CD4-positive, alpha-beta T cell treated with Interleukin-2 at 100 ng/mL for 4 hours (primary cell): ENCODE measurements at places on chromosomes 2 and 18.

DNA sequence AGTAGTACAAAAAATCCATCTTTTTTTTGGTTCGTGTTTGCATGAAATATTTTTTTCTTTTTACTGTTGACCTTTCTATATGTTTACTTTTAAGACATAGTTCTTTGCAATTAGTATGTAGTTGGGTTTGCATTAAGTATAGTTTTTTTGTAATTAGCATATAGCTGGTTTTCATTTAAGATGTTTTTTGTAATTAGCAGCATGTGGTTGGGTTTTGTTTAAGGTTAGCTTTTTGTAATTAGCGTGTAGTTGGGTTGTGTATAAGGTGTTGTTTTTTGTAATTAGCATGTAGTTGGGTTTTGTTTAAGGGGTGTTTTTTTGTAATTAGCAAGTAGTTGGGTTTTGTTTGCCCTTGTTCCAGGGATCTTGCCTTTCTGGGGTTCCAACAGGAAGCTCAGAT, 193.1 kb downstream of the LPIN1 start:
- DNase-seq: no peak

DNA sequence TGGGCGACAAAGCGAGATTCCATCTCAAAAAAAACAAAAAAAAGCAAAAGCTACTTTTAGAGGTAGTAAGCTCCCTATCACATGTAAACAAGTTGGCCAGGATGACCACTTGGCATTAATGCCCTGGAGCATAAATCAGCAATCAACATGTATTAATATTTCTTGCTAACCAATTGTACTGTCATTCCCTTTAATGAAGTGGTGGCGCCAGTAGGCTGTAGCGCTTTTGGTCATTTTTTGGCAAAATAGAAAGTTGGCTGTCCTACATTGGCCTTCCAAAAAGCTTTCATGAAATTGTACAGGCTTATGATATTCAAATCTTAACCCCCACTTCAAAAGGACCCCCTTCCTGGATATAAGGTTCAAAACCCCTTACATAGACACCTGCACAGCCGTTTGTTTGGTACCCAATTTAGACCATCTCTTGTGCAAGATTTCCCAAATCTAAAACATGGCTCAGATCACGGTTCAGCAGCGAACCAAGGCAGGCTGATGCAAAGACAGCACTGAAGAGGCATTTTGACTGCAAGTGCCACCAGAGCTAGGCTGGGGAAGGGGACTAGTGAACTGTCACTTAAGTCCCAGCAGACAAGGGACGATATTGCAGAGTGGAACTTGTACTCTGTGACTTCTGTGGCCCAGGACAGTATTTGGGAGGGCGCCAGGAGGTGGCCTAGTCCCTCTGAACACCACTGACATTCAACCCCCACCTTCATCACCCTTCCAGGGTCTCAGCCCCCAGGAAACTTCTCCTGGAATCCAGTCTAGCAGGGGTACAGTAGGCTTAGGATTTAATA, 31.9 kb downstream of the SMAD7 start:
- DNase-seq: no peak

DNA sequence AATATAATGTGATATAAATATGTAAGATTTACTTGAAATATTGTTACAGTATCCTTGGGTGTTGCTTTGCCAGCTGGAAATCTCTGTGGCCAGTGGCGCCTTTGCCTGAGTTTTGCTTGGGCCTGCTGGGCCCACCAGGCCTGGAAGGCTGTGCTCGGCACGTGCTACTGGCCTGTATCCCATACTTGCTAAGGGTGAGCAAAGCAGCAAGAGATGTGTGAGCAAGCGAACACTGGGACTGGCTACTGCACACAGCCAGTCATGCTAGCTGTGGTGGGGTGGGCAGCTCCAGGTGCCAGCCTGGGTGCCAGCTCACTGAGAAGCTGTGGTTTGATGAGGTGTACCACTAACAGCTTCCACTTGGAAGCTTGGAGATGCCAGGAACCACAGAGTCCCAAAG, 299.1 kb upstream of the GALNT5 start:
- no peak for DNase-seq

DNA sequence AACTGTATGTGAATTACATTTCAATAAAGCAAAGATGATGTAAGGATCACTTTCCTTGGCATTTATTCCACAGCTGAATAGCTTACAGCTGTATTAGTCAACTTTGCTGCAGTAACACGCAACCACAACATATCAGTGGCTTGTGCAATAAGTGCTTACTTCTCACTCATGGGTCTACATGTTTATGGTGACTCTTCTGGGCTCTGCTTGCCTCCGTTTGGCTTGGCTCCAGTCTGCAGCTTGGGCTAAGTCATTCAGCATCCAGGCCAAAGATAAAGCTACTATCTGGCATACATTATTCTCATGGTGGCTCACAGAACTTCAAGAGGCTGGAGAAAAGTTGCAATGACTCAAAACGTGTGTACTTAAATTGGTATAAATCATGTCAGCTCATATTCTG, 355.0 kb downstream of the RNF144A start:
- no peak for DNase-seq

DNA sequence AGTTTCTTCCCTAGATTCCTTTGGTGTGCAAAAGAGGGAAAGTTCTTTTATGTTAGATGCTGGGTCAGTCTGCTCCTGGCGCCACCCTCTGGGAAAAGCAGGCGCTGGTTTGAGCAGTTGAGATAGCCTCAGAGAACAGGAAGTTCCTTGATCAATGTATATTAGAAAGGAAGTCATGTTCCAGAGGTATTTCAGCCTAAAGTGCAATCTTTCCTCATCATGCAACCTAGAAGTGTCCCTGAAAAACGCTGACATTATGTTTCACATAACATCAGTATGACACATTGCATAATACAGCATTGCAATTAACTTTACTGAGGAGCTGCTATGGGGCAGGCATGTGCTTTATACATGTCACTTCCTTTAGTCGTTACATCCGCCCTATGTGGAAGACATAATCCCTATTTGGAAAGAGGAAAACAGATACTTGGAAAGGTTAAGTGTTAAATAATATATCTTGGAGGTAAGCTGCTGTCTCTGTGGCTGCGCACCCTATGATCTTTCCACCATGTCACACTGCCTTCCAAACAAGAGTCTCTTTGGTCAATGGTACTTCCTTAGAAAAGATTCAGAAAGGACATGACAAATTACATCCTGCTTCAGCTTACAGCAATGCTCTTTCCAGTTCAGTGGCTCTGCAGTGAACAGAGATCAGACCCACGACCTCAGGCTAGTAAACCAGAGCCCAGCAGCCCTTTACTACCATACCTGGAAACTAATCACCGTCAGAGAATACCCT, 369.7 kb downstream of the RAD51AP2 start:
- no peak for DNase-seq

DNA sequence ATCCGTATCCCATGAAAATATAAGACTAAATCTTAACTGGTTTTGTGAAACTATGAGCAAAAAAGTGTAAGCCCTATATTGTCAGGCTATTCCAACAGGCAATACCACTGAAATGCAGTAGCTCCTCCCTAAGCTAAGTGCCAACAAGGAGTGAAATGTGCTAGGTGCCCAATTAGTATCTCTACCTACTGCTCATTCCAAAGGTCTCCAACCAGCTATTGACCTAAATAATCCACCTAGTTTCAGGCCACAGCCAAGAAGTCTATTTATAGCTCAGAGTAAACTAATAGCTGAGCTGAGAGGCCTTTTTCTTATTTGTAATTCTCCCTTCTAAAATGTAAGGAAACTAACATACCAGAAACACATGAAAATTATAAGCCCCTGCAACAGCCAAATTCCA, 482.2 kb downstream of the DCC start:
- no peak for DNase-seq

- DNase-seq: no peak
Measured at GRCh38 chr2:106076941-106077340, 117.2 kb downstream of the UXS1 start.

DNA sequence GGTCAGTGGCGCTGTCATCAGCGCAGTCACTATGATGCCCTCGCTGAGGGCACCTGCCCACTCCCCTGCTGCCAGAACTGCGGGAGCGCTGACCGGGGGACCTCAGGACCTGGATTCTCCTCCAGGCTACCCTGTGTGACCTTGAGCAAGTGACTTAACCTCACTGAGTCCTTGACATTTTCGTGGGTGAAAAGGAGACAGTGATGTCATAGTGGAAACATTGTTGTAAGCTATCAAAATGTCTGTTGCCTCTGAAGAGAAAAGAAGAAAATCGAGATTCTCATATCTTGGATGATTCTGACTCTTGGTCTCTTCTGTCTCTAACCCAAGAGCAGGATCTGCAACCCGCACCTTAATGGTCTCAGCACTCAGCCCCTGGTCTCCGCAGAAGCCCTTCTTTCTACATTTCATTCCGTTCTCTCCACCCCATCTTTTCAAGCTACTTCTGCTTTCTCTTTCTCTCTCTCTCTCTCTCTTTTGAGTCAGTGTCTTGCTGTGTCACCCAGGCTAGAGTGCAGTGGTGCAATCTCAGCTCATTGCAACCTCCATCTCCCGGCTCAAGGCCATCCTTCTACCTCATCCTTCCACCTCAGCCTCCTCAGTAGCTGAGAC, 978 bp upstream of the TUBA4A start:
- peak; percentile 59 for DNase-seq

DNA sequence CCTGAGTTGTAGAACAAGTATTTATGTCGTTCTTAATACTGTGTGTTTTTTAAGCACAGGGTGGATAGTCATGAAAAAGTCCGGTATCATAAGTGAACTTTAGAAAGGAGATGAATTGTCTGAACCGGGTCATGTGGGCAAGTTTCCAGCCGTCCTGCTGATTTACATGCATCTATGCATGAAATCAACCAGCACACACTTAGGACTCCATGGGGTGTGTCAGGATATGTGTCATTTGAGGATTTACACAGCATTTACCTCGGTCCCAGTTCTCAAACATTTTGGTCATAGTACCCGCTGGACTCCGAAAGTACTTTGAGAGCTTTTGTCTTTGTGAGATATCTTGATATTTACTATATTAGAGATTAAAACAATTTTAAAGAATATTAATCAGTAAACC, 47.5 kb upstream of the TWSG1 start:
- no peak for DNase-seq

- no peak for DNase-seq
Measured at GRCh38 chr18:62715436-62715758, at the start of gene PHLPP1. Gene PHLPP1, plus strand, starts transcription at chr18:62715541. Its CDS starts 143 bp downstream, at chr18:62715684.
